ENCODE measurements at places on chromosomes 7 and 10. TPM values are rescaled to one million over a fixed set of nuclear protein-coding genes. Genes with fewer than 3 reads are reported as not detected.
A peak's percentile ranks its signal among the peaks of the same experiment; 100 is the strongest.

DNA sequence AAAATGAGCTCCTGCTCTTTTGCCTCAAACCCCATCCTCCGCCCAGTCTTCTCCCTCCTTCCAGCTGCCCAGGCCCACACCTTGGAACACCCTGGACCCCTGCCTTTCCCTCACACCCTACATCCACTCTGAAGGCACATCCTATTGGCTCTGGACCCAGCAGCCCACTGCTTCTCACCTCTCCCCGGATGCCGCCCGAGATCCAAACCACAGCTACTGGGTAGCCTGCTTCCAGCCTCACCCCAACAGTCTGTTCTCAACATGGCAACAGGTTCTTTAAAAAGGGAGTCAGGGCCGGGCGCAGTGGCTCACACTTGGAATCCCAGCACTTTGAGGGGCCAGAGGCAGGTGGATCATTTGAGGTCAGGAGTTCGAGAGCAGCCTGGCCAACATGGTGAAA lies 9.5 kb upstream of the SMARCD3 start:
- no peak for DNase-seq

- no peak for DNase-seq
Measured at GRCh38 chr10:28721318-28721951, 44.1 kb downstream of the BAMBI start.

DNA sequence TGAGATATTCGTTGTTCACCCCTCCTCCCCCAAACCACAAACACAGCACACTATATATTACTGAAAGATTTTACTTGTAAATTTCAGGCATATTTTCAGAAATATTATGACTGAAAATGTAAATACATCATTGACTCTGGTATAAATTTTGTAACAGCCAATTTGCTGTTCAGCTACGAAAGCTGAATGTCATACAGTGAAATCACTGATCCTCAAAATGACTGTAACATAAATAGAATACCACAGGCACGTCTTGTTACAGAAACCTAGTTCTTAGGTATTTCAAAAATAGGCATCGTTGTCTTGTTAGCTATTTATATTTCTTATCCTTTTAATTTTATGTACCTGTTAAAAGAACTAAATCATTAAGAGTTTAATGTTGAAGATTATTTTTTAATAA lies 15.1 kb downstream of the TRUB1 start:
- DNase-seq = no peak

DNA sequence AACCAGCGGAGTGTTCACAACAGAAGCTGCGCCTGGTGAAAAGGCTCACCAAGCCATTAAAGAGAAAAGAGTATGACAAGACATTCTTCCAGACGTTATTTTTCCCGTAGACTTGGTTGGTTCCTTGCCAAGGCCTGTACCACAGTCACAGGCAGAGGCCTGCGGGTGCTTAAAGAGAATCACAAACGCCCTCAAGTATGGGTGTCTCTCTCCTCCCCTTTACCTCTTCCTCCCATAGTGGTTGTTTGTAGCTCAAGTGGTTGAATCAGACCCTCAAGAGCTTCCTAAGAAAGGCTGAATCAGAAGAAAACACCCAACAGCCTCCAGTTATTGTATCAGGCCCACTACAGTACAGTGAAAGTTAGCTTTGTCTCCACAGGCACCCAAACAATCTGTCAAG lies 169.0 kb downstream of the CREB5 start:
- no peak for DNase-seq

- peak; percentile 19 for DNase-seq
Measured at GRCh38 chr7:155685070-155685790, 40.8 kb downstream of the RBM33 start.

GRCh38 chr7:44142028-44142427 lies 896 bp upstream of the MYL7 start:
- no peak for DNase-seq

- DNase-seq = no peak
Measured at GRCh38 chr7:121473645-121474300, 77.7 kb upstream of the FAM3C start.

DNA sequence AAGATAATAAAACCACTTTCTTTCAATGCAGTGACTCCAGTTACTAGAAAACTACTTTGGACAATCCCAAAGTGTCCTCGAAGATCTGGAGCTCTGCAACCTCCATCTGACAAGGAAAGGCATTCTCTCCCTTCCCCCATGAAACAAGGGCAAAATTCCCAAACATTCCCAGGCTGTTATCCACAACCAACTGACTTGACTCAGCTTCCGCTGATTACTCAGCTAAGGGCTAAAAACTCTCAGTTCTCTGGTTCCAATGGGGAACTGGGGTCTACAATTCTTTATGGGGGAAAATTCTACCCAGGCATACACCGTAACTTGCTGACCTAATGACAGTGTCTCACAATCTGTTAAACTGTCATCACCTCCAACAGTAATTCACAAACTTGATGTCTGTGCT lies 48.4 kb downstream of the SFMBT2 start:
- no peak for DNase-seq

DNA sequence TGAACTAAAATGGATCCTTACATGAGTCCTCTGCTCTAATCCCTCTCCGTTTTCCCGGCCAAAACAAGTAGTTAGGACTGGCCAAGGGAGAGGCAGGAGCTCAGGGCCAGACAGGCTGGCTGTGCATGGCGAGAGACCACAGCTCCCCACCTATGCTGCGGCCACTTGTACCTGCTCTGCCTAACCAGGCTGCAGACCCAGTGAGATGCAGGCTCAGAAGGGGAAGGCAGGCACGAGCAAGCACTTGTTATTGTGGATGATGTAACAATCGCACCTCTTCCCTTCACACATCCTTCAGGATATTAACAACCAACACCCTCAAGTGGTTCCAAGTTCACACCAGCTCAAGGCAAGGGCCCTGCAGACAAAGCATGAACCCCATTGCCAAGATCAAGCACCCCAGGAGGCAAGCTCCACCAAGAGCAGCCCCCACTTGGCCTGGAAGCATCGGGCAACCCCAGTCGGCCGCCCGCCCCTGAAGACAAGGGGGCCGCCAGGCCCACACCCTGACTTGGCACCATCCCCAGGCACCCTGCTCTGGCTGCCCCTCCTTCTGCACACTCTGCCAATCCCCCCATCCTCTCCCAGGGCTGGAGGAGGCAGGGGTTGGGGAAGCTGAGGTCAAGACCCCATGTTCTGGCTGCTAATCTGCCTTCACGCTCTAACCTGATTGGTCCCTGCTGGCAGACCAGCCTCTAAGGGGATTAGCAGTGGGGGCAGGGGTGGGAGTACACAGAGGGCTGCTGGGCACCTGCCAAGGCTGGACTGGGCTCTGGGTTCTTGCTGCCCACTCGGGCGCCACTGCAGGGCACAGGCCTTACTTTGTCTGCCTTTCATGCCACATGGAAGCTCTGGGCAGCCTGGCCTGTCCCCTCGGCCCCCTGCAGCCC lies 111.3 kb downstream of the SLIT1 start:
- DNase-seq = no peak

DNA sequence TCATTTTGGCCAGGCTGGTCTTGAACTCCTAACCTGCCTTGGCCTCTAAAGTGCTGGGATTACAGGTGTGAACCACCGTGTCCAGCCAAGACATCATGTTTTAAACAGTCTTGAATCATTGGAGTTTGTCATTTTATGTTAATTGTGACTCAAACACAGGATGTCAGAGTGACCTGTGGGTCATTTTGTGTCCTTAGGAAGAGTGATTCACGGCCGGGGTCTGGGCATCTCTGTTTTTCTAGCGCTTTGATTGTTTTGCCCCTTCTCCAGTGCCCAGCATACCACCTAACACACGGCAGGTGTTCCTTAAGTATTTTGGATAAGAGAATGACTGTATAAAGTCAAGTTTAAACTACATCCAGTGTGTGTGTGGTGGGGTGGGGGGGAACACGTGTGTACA lies 183.7 kb upstream of the KLF6 start:
- DNase-seq = no peak

- no peak for DNase-seq
Measured at GRCh38 chr7:22121702-22122474, 176.2 kb upstream of the CDCA7L start.

- DNase-seq = no peak
Measured at GRCh38 chr10:88903715-88904114, 23.7 kb downstream of the STAMBPL1 start.

- peak; percentile 2 for DNase-seq
Measured at GRCh38 chr7:36863901-36864701, 139.8 kb upstream of the AOAH start.

- no peak for DNase-seq
Measured at GRCh38 chr7:16840094-16840493, 35.3 kb upstream of the AGR2 start.

- DNase-seq = peak; percentile 55
Measured at GRCh38 chr7:74289659-74290552, 699 bp downstream of the CLIP2 start.

DNA sequence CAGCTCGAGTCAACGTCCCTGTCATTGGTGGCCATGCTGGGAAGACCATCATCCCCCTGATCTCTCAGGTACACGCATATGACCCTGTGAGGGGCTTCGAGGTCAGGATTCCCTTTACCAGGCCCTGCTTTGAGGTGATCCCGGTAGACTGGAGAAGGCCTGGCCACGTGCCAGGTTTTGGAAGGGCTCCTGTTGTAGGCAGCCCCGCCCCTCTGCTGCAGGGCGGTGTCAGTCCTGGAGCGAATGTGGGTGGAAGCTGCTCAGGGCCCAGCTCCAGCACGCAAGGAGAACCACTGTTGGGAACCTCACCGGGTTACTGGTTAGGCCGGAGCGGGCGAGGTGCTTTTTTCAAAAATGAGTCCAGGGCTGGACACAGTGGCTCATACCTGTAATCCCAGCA lies 15.6 kb downstream of the MDH2 start:
- DNase-seq = no peak

DNA sequence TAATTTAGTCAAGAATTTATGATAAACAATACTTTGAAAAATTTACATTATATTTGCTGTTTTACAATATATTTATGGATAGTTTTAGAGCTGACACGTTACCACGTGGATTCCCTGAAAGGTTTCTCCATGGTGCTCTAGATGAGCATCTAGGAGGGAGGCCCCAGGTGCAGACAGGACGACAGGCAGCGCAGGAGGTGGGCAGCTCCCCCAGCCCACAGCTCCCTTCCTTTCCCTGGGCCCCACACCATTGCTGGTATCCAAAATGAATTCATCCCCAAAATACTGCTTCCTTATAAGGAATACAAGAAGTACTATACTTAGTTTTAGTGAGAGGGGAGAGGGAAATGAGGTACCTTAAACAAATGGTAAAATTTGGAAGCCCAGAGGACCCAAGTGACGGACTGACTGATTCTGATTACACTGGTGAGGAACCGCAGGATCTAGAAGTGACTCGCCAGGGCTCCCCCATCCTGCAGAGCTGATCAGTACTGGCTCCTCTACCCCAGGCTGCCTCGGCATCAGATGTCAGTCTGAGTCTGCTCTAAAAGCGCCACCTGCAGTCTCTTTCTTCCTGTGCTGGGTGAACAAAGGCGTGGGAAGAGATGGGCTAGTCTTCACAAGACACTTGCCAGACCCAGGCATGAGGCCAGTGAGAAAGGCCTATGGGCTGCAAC lies 89.2 kb downstream of the DLG5 start:
- DNase-seq = peak; percentile 36

DNA sequence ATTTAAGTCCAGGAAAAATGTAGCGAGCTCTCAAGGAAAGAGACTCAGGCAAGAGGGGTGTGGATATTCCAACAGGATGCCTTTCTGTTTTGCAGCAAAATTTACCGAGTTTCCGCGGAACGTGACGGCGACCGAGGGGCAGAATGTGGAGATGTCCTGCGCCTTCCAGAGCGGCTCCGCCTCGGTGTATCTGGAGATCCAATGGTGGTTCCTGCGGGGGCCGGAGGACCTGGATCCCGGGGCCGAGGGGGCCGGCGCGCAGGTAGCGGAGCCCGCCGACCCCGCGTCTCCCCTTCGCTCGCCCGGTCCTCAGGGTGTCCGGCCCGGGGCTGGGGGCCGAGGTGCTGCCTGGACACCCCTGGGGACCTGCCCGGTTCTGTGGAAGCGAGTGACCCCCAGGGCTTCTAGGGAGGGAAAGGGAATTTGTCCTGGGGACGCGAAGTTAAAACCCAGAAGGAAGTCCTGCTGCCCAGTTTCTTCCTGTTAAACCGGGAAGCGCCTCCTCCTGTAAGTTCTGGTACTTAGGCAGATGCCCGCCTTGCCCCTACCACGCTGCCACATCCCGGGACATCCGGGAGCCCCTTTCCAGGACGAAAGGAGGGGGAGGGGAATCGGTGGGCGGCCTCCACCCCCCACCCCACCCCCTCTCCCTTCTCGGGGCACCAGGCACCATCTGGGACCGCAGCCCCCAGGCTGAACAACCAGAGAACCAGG lies 2.5 kb downstream of the VSTM2A start:
- no peak for DNase-seq

DNA sequence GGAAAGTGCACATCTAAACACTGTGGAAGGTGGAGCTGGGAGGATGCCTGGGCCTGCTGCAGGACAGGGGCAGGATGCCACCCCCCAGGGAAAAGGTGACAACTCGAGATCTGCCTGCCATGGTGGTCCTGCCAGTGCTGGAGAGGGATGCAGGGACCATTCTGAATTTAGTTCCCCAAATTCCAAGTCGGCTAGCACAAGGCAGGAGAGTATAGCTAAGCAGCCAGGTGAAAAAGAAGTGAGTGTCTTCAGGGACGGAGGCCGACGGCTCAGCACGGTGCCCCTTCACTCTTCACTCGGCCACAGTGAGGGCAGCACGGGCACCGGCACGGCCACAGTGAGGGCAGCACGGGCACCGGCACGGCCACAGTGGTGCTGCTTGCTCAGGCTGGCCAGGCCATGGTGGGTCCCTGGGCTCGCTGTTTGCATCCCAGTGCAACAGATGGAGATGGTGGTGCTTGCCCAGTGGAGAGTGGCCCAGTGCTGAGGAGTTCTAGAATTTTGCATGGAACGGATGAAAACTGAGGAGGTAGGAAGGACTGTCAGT lies 161.3 kb upstream of the SHH start:
- no peak for DNase-seq

Gene TMEM176A
- 0.35 TPM for total RNA-seq

Gene UTF1
- not detected for total RNA-seq

Gene WNT2
- total RNA-seq = not detected

Gene TSPAN33
- 5.6 TPM for total RNA-seq

Gene SEMA3A
- 1.00 TPM for total RNA-seq

Gene ADCYAP1R1
- total RNA-seq = not detected

Gene PIP
- not detected for total RNA-seq

Gene PALD1
- not detected for total RNA-seq

Gene ZNF488
- not detected for total RNA-seq

Gene PNLIPRP1
- not detected for total RNA-seq
